Activated T-cell treated with anti-CD3 and anti-CD28 coated beads, Interleukin-2, amount 50 U/mL, for 72 hours (primary cell): ENCODE measurements at places on chromosomes 12 and 14. TPM values are rescaled to one million over a fixed set of nuclear protein-coding genes. Genes with fewer than 3 reads are reported as not detected.

DNA sequence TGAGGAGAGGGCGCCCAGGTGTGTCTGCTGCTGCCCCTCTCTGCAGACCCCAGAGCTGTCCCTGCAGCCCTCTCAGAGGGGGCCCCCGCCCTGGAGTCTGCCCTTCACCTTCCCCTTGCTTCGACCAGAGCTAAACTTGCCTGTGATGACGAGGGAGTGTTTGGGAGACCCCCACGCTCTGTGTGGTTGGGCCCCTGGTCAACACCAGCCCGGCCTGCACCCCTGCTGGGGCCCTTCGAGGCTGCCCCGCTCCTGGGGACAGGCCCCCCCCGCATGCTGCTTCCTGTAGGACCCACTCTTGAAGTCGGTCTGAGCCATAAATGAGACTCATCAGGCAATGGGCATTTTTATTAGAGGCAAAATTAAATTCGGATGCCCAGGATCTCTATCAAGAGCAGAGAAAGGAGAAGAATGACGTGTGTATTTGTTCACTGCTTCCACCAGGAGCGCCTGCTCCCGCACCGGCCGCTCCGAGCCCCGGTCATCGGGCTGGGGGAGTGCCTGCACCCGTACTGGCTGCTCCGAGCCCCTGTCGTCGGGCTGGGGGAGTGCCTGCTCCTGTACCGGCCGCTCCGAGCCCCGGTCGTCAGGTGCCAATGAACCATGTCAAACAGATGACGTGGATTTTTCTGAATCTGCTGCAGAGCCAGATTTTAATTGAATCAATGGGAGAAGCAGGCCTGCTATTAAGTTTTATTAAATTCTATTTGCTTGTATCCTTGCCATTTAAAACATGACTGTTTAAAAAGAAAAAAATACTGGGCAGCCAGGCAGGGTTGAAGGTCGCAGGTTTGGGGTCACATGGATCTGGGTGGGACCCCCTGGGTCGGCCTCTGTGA lies 47.7 kb downstream of the NOC4L start:
- no peak overlapping the region for H3K27ac ChIP-seq
- H3K27me3 ChIP-seq = no peaks in the 10 kb centered on the region
- H3K4me3 ChIP-seq = no peak overlapping the region
- H3K36me3 ChIP-seq = peaks cover 9% of the 10 kb centered on the region

DNA sequence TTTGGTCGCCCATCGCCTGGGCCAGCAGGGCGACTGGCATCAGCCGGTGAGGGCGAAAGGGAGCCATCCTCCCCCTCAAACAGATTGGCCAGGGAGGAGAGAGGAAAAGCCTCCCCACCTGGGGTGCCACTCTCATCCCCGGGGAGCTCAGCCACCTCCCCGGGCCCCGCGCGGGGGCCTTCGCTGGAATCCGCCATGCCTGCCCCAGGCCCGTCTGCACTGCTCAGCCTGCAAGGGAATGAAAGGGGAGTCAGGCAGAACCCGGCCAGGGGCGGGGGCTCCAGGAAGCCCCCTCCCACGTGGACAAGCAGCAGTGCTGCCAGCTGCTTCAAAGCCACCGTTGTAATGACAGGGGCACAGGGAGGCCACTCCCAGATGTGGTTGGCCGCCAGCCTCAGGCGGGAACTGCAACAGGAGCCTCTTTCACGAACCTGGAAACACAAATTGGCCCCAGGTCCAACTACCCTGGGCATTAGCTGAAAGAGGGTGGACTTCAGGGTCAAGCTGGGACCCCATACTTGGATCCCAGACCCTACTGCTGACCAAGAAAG lies 18.5 kb downstream of the TRPV4 start:
- no peaks in the 10 kb centered on the region for H3K27me3 ChIP-seq
- H3K36me3 ChIP-seq = no peaks in the 10 kb centered on the region
- H3K27ac ChIP-seq = no peak overlapping the region
- no peak overlapping the region for H3K4me3 ChIP-seq
- H3K4me1 ChIP-seq = no peaks in the 10 kb centered on the region
- no peak for DNase-seq

DNA sequence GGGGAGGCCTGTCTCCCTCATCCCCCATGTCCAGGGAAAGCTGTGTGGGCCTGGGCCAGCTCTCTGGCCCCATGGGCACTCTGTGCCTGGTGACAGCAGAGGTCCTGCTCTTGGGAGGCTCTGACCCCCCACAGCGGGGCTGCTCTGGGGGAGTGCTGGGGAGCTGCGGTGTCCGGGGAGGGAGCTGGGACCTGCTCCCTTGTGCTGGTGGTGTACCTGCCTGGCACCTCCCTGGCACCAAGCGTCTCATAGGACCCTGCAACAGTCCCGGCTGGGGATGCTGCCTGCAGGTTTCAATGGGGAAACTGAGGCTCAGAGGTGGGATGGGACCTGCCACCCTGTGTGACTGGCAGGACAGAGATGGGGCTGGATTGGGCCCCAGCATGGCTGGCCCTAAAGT lies 111.3 kb downstream of the KIF26A start:
- H3K4me3 ChIP-seq = no peak overlapping the region
- H3K4me1 ChIP-seq = no peaks in the 10 kb centered on the region
- H3K36me3 ChIP-seq = peaks cover 2% of the 10 kb centered on the region
- no peak overlapping the region for H3K27ac ChIP-seq

DNA sequence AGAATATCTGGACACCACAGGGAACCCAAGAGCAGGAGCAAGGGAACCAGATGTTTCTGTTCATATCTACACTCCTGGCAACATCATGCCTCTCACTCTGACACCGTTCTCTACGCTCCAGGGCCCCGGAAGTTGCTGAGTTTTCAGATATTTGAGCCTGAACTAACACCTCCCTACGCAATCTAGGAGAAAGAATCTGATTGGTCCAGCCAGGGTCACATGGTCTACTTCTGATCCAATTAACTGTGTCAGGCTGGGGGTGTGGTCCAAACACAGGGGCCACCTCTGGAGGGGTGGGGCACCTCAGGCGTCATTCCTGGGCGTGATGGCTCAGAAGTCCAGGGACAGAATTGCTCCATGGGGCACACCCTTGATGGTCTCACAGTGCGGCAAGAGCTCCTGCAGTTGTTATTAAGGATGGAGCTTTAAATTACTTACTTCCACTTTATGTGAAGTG lies 165.5 kb downstream of the PTPN11 start:
- H3K4me1 ChIP-seq = no peaks in the 10 kb centered on the region
- no peaks in the 10 kb centered on the region for H3K36me3 ChIP-seq
- no peak for DNase-seq
- H3K4me3 ChIP-seq = no peak overlapping the region

CTSG gene
- not detected for total RNA-seq

LTB4R2 gene
- total RNA-seq = 21.5 TPM
